ENCODE measurements at places on chromosomes 6 and 20.

GRCh38 chr6:3557336-3557735, 100.5 kb upstream of the SLC22A23 start:
- no peak for DNase-seq

- peak; percentile 19 for DNase-seq
Observed at GRCh38 chr20:45368221-45368980, 5.4 kb downstream of the SYS1 start.

DNA sequence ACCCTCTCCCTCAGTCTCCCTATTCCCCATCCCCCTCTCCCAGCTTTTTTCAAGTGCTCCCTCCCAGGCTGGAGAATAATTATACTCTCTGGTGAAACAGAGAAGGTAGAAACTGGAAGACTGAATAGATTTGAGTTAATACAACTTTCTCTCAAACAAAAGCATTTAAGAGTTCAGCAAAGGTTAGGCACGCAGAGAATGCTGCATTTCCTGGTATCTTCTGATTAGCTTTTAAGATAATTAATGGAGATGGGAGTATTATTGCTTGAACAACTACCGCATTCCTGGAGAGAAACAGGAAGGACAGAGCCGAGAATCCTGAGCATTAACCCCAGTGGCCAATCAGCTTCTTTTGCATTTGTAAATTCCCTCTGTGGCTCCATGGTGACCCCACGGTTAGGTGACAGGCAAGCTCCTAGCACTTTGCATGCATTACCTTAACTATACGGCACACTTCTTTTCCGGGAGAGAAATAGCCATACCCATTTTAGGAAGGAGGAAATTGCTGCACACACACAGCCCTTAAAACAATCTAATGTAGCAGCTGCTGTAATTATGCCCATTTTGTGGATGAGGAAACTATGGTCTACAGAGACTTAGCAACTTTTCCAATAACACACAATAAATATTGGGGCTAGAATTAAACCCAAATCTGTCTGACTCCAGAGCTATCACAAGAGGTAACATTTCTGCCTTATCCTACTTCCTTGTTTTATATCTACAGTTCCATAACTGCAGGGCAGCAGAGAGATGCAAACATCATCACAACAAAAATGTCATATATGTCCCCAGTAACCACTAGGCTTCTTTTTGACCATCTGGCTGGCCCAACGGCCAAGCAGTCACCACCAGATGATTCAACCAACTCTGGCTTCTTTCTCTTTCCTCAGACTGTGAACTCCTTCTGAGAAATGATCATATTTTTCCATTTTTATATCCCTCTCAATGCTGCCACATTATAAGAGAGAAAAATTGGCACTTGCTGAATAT, 169.9 kb downstream of the CD24 start:
- DNase-seq: no peak

DNA sequence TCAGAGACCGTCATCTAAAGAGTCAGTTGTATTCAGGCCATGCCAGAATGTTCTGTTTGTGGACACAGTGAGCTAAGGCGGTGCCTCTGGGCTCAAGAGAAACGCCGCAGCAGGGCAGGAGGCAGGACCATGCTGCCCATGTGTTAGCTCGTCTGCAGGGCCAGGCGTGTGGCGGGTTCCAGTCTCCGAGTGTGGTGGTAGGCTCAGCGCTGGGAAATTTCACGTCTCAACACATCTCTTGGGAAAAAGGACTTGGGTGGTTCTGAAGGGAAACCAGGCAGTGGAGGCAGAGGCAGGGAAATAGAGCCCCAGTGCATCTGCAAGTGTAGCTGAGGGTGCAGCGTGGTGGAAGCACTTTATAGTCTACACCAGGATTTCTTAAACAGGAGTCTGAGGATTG, 56.9 kb upstream of the TAGAP start:
- no peak for DNase-seq

DNA sequence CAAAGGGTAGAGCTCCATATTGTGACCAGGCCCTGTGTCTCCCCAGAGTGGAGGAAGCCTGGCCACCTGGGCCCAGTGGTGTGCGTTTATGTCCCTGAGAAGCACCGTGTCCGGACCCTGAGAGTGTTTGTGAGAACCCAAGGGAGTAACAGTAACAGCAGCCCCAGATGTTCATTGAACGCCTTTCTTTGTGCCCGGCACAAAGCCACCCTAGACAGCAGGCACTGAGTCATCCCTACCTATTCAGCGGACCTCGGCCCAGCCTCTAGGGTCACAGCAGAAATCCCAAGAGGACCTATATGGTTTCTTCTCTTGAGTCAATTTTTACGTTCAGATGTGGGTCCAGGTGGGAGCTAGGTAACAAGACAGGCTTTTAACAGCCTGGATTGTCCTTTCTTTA, 24.5 kb downstream of the BCAS4 start:
- no peak for DNase-seq

DNA sequence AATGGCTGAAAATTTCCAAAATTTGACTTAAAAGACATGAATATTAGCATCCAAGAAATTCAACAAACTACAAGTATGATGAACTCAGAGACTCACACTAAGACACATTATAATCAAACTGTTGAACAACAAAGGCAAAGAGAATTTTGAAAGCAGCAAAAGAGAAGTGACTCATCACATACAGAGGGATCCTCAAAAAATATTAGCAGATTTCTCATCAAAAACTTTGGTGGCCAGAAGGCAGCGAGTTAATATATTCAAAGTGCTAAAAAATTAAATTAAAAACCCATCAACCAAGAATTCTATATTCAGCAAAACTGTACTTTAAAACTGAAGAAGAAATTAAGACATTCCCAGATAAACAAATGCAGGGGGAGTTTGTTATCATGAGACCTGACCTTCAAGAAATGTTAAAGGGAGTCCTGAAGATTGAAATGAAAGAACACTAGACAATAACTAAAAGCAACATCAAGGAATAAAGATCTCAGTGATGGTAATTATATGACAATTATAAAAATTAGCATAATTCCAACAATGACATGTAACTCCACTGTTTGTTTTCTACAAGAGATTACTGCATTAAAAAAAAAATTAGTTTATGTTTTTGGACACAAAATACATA, 150.0 kb downstream of the RNASET2 start:
- DNase-seq: no peak

DNA sequence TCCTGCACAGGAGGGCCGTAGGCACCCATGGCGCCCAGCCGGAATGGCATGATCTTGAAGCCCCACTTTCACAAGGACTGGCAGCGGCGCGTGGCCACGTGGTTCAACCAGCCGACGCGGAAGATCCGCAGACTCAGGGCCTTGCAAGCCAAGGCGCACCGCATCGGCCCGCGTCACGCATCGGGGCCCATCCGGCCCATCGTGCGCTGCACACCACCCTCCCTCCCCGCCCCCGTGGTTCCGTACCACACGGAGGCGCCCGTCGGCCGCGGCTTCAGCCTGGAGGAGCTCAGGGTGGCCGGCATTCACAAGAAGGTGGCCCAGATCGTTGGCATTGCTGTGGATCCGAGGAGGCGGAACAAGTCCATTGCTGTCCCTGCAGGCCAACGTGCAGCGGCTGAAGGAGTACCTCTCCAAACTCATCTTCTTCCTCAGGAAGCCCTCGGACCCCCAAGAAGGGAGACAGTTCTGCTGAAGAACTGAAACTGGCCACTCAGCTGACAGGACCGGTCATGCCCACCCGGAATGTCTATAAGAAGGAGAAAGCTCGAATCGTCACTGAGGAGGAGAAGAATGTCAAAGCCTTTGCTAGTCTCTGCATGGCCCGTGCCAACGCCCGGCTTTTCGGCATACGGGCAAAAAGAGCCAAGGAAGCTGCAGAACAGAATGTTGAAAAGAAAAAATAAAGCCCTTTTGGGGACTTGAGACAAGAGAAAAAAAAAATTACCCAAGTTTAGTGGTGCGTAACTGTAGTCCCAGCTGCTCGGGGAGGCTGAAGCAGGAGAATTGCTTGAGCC, 9.9 kb upstream of the NCOA5 start:
- no peak for DNase-seq

GRCh38 chr20:11170025-11170424, 496.2 kb upstream of the JAG1 start:
- peak; percentile 9 for DNase-seq

DNA sequence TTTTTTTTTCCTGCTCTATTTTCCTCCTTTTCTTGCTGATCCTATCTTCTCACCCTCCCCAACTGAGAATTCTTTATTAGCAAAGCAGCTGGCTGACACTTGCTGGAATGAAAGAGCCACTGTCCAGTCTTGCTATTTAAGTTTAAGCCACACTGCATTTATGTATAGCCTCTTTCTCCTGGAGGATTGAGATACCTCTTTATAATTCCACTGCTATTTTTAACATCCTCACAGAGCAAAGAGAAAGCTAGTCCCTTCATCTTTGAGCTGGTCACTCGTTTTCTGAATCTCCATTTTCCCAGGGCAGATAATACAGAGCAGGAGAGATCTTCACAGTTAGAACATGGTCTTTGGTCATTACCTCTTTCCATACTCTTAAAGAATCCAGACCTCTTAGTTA, 36.0 kb upstream of the EEF1A1 start:
- no peak for DNase-seq

- no peak for DNase-seq
Observed at GRCh38 chr6:39791311-39791710, 865 bp upstream of the DAAM2 start.

All from hematopoietic multipotent progenitor cell treated with erythropoietin and hydrocortisone succinate and interleukin-3 and kit ligand, for 6 days (in vitro differentiated cells).